ENCODE measurements at places on chromosomes 4 and X. TPM values are rescaled to one million over a fixed set of nuclear protein-coding genes. Genes with fewer than 3 reads are reported as not detected.

GRCh38 chr4:184346682-184347081, 127.7 kb downstream of the IRF2 start:
- no peak for DNase-seq

Gene TMEM144
- 0.29 TPM for total RNA-seq

GRCh38 chr4:164572877-164573279, 181.1 kb upstream of the SMIM31 start:
- DNase-seq: no peak

Gene DGKK
- not detected for total RNA-seq

DNA sequence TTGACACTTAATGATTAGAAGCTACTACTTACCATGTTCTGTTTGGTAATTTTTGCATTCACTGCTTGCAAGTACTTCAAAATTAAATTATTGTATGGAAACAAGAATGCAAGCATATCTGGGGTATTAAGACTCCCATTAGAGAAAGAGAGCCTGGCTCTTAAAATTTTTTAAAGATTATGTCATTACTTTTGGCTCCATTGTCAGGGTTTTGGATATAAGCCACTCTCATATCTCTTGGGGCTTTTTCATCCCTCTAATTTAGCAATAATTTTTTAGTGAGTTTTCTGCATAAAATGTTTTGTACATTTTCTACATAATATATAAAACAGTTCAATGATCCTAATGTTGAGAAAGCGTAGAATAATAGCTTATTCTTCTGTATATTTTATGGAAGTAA, 49.4 kb downstream of the SLC9A6 start:
- no peak for DNase-seq

Gene KIAA1210
- not detected for total RNA-seq

DNA sequence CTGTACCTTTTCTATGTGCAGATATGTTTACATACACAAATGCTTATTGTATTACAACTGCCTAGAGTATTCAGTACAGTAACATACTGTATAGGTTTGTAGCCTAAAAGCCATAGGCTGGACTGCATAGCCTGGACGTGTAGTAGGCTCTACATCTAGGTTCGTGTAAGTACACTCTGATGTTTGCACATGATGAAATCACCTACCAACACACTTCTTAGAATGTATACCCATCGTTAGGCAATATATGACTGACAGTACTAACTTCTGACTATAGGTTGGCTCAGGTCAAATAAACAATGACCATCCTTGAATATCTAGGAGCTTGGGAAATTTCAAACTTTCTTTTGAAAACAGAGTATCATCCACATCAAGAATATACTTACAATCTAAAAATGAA, 139.0 kb downstream of the CORIN start:
- DNase-seq: no peak

- DNase-seq: no peak
Observed at GRCh38 chrX:39438603-39439602, 637.6 kb downstream of the MID1IP1 start.

Gene ASB12
- not detected for total RNA-seq

Gene SHISA3
- 0.27 TPM for total RNA-seq

GRCh38 chr4:53075162-53075785, 213.2 kb downstream of the RASL11B start:
- DNase-seq: no peak

DNA sequence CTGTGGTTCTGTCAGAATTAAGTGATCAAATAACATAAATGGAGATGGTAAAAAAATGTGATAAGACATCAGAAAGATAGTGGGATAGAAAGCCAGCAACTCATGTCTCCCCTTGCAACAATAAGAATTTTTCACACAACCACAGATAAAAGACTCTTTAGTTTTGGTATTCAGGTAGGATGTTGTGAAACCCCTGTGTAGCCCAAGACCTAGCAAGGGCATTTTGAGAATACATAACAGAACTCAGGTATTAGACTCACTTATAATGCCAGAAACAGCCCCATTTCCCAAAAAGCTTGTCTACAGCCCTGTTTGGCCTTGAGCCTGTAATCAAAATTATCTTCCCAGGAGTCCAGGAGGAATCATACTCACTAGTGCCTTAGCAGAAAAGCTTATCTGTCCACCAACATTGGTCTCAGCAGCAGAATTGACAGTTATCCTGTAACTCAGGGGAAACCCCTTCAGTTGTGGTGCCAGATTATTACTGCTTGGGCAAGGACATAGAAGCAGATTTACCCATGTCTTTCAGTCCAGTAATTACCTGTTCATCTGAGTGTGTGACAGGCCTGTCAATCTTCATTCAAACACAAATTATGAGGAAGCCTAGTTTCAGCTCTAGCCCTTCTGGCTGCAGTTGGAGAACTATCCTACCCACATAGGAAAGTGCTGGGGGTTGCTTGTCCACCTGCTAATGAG, 41.0 kb upstream of the UGT2B17 start:
- DNase-seq: no peak

Gene COL25A1
- not detected for total RNA-seq

- DNase-seq: peak; percentile 46
Observed at GRCh38 chr4:76306882-76307659, 538 bp downstream of the STBD1 start.

Gene MXRA5
- not detected for total RNA-seq

DNA sequence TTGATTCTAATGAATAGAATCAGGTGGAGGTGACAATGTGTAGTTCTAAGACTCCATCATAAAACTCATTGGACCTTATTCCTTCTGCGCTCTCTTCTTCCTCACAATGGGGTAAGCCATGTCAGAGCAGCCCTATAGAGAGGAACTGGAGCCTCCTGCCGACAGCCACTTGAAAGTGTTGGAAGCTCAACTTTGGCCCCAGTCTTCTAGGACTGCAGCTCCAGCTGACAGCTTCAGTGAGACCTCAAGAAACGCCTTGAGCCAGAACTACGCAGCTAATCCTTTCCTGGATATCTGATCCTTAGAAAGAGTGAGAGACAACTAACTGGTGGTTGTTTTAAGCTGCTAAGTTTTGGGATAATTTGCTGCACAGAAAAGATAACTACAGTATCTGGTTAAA, 22.1 kb upstream of the ADH7 start:
- DNase-seq: no peak

DNA sequence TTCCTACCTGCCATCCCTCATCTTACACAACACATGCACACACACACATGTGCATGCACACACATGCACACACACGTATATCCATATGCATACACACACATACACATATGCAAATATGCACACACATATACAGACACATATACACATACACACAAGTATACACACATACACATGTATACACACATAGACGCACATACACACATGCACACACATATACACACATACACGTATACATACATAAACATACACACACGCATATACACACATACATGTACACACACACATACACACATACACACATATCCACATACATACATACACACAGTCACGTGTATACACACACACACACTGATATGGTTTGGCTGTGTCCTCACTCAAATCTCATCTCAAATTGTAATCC, 37.0 kb upstream of the AFAP1 start:
- DNase-seq: no peak

Gene CABS1
- total RNA-seq: not detected

- DNase-seq: no peak
Observed at GRCh38 chr4:183333983-183334382, 11.8 kb upstream of the CLDN24 start.

DNA sequence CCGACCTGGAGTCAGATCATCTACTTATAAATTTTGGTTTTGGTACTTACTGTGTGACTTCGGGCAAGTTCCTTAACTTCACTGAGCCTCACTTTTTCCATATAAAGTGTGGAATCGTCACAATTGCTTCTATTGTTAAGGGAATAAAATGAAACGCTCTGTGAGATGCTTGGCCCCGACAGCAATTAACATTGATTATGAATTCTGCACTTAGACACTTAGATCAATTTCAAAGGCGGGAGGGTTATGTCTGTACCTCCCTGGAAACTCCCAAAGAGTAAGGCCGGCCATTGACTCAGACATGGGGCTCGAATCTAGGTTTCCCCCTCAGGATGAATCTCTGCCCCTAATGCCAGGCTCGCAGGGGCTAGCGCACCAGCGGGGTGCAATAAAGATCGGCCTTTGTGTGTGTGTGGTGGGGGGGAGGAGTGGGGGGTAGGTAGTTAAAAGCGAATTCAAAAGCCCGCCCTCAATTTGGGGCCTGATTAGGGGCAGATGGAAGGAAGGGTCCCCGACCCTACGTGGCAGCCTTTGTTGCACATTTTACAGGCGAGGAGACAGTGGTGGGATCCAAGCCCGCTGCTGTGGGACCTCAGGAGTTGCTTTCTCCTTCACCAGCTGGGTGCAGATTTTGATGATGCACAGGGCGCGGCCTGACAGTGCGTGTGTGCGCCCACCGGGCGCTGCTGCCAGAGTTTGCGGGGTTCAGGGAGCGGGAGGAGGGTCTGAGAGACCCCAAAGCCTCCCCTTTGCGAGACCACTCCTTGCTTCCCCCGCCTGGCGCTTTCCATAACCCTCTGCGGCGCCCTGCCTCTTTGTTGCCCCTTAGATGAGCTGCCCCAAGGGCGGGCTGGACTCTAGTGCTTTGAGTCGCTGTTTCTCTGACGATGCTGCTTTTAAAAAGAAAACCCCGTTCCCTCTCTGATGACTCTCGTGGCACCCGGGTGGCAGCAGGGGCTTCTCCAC, 9.6 kb downstream of the MSX1 start:
- DNase-seq: no peak

Gene SORCS2
- total RNA-seq: 0.07 TPM

DNA sequence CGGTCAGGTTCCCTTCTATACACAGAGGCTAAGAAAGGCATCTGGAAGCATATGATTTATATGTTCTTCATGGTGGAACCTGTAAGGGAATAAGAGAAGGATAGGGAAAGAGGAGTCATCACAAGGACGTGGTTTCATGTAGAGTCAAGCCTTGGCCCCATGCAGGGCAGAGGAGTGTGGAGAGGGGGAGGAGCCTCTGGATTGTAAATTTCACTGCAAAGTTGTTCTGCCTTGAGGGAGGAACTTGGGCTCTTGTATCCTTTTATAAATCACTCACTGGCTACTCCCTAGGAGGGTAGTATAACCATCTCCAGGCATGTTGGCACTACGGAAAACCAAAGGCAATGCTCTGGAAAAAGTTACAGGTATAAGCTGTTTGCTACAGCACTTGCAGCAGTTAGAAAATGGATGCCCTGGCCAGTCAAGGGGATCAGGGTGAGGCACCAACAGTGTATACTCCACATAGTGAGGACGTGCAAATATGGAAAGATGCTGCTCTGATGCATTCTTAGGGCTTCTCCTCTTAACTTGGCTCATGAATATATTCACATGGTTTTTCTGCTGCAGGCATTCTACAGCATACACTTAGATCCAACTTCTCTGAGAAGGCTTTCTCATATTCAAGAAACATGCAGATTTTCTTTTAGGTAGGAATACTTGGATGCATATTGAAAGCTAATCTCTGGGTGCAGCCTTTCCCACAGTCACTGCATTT, 60.3 kb upstream of the ZNF81 start:
- no peak for DNase-seq

DNA sequence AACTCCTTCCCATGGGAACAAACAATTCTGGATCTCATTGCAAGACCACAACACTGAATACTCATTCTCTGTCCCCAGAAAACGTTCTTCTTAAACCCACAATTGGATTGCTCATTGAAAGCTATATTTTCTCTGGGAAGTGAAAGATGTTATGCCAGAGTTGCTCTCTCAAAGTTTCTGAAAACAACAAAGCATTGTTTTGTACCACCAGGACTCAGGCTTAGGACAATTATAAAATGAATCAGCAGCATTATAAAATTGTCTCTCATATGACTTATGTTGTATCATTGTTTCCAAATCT, 26.5 kb downstream of the TFDP3 start:
- DNase-seq: no peak

Gene SLC26A1
- not detected for total RNA-seq

DNA sequence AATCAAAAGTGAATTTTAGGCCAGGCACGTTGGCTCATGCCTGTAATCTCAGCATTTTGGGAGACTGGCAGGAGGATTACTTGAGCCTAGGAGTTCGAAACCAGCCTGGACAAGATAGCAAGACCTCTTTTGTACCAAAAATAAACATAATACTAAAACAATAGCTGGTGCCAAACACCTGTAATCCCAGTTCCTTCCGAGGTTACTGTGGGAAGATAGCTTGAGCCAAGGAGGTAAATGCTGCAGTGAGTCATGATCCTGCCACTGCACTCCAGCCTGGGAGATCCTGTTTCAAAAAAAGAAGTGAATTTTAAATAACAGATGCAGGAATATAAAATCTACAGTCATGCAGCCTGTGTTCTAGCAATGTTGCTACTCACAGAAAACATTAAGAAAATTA, 488.3 kb downstream of the PPARGC1A start:
- no peak for DNase-seq

DNA sequence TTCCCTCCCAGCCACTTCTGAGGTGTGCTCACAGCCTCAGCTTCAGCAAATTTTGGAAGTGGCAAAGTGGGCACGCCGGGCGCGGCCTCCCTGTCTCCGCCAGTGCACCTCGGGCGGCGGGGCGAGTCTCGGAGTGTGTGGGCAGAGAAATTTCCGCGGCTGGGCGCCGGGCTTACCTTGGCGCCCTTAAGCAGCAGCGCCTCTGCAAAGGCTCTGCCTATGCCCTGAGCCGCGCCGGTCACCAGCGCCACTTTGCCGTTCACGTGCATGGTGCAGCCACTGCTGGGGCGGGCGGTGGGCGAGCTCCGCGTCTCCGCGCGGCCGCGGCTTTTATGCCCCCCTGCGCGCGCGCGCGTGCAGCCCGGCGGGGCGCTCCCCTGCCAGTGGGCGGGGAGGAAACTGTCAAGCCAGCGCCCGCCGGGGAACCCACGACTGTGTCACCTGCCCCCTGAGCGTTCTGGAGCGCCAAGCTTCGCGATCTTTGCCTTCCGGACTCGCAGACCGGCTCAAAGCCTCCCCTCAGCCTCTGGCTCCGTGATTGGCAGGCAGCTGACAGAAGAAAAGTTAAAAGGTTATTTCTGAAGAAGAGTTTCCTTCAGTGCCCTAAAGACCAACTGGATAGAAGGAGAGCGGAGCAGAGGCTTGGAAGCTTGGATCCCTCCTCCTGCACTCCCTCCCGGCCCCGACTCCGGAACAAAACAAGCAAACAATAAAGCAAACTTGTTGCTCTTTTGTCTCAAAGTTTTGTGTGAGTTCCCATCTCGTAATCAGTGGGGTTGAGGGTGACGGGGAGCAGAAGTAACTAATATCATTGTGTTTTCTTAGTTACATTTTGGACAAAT, at the start of gene HPGD:
Gene HPGD (minus strand): TSS at position 306 of the 842 bp plus-strand sequence. CDS start 37 bp downstream, at position 269.
- peak; percentile 61 for DNase-seq

DNA sequence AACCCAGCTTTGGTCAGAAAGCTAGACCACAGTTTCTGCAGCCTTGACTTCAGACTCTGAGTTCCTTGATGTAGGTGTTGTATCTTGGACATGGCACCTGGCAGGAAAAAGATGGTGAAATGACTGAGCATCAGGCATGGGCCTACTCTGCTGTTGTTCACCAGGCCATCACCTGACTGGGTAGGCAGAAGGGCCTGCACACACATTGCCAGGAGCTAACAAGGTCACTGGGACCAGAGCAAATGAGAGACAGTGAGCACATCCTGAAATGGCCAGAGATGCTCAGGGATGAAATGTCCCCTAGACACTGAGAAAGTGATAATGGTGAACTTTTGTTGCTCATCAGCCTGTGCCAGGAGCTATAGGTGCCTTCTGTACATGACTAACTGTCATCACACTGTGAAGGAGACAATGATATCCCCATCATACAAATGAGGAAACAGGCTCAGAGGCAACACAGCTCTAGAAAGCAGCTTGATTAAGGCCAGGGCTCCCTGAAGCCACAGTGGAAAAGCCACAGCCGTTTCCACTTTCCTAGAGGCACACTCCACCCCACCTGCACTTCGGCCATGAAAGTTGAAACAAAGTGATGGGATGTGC, 128.3 kb downstream of the TSPAN5 start:
- DNase-seq: no peak

All from activated CD4-positive, alpha-beta memory T cell treated with anti-CD3 and anti-CD28 coated beads for 36 hours (primary cell).